A549 treated with RU486 at 1 μM for 4 hours (cell line): ENCODE measurements at places on chromosomes 7 and 10. TPM values are rescaled to one million over a fixed set of nuclear protein-coding genes. Genes with fewer than 3 reads are reported as not detected.

Gene PIK3AP1
- 0.57 to 0.92 TPM (median 0.79 TPM) in 5 replicates for total RNA-seq

Gene LIPK
- total RNA-seq, result not detected in 5 replicates

Gene HOXA13
- 0.97 to 2.2 TPM (median 2.0 TPM) in 5 replicates for total RNA-seq

Gene POLR2J2
- total RNA-seq, result 0.21 to 0.51 TPM (median 0.42 TPM) in 5 replicates

Gene KCP
- 0.08 to 0.18 TPM (median 0.14 TPM) in 5 replicates for total RNA-seq

Gene ZNF853
- 1.8 to 2.9 TPM (median 2.3 TPM) in 5 replicates for total RNA-seq

Gene LHFPL3
- not detected in 5 replicates for total RNA-seq

Gene OR9A2
- total RNA-seq, result not detected in 5 replicates

Gene CUZD1
- total RNA-seq, result 1.3 to 1.8 TPM (median 1.6 TPM) in 5 replicates

Gene GNAI1
- 26.2 to 41.9 TPM (median 39.4 TPM) in 5 replicates for total RNA-seq

Gene PGAM2
- not detected in 5 replicates for total RNA-seq

Gene SYCE1
- not detected in 5 replicates for total RNA-seq

Gene NME8
- not detected in 5 replicates for total RNA-seq

Gene CUBN
- total RNA-seq, result 0.02 to 0.30 TPM (median 0.03 TPM) in 5 replicates

Gene CREB5
- 3.9 to 5.6 TPM (median 5.1 TPM) in 5 replicates for total RNA-seq

Gene CCDC172
- not detected in 5 replicates for total RNA-seq

Gene PNLIPRP1
- total RNA-seq, result not detected in 5 replicates

Gene GTF2IRD1
- total RNA-seq, result 10.6 to 14.2 TPM (median 11.9 TPM) in 5 replicates

Gene PTPN20
- total RNA-seq, result 3.1 to 4.3 TPM (median 3.6 TPM) in 5 replicates

Gene GCK
- not detected in 5 replicates for total RNA-seq

Gene PIP
- 0.28 TPM in 1 of 5 replicates, not detected in the others for total RNA-seq

Gene NCF1
- 0.08 to 0.17 TPM (median 0.15 TPM) in 3 of 5 replicates, not detected in the others for total RNA-seq

Gene HOXA11
- total RNA-seq, result 0.67 to 0.92 TPM (median 0.89 TPM) in 5 replicates

Gene TET1
- total RNA-seq, result 0.21 to 0.56 TPM (median 0.52 TPM) in 5 replicates

Gene EBLN1
- total RNA-seq, result 0.10 to 0.13 TPM in 2 of 5 replicates, not detected in the others

Gene INA
- 22.5 to 30.0 TPM (median 26.3 TPM) in 5 replicates for total RNA-seq

Gene CDK14
- 0.07 to 0.22 TPM (median 0.16 TPM) in 4 of 5 replicates, not detected in the other for total RNA-seq

Gene TAS2R5
- total RNA-seq, result 0.26 to 0.72 TPM (median 0.38 TPM) in 5 replicates

Gene MCM10
- total RNA-seq, result 22.7 to 28.8 TPM (median 24.4 TPM) in 5 replicates

Gene HECW1
- total RNA-seq, result 10.9 to 14.6 TPM (median 13.4 TPM) in 5 replicates

Gene MYL10
- not detected in 5 replicates for total RNA-seq

Gene ARMC3
- total RNA-seq, result 0.34 to 1.2 TPM (median 0.73 TPM) in 5 replicates

Gene GPR141
- total RNA-seq, result 0.10 TPM in 1 of 5 replicates, not detected in the others

Gene CALCR
- 0.02 TPM in 1 of 5 replicates, not detected in the others for total RNA-seq

Gene DENND2A
- total RNA-seq, result 0.22 to 0.45 TPM (median 0.32 TPM) in 5 replicates

Gene PHTF2
- 8.6 to 18.2 TPM (median 14.7 TPM) in 5 replicates for total RNA-seq

Gene C7orf57
- 0.17 to 0.32 TPM (median 0.21 TPM) in 4 of 5 replicates, not detected in the other for total RNA-seq

Gene LRRD1
- not detected in 5 replicates for total RNA-seq

Gene VENTX
- not detected in 5 replicates for total RNA-seq

Gene DNAJC1
- 26.4 to 32.6 TPM (median 29.9 TPM) in 5 replicates for total RNA-seq

Gene HPS1
- total RNA-seq, result 30.4 to 37.8 TPM (median 36.8 TPM) in 5 replicates

Gene CHST3
- total RNA-seq, result 32.7 to 41.9 TPM (median 36.2 TPM) in 5 replicates

Gene GRM3
- not detected in 5 replicates for total RNA-seq

Gene CALY
- 0.54 to 1.3 TPM (median 0.72 TPM) in 5 replicates for total RNA-seq

Gene NXPH1
- not detected in 5 replicates for total RNA-seq

Gene AZGP1
- 0.27 TPM in 1 of 5 replicates, not detected in the others for total RNA-seq

Gene PRTFDC1
- total RNA-seq, result 17.1 to 21.6 TPM (median 18.2 TPM) in 5 replicates

Gene TACC2
- total RNA-seq, result 84.9 to 100 TPM (median 91.6 TPM) in 5 replicates

Gene HTR5A
- not detected in 5 replicates for total RNA-seq

Gene PRRT4
- total RNA-seq, result 0.17 to 0.81 TPM (median 0.41 TPM) in 5 replicates

Gene ZNF775
- 3.8 to 7.4 TPM (median 6.1 TPM) in 5 replicates for total RNA-seq
